H54 (cell line): ENCODE measurements at places on chromosomes 11 and 22.

GRCh38 chr22:43293259-43293654, 49.9 kb downstream of the SCUBE1 start:
- DNase-seq, result no peak

DNA sequence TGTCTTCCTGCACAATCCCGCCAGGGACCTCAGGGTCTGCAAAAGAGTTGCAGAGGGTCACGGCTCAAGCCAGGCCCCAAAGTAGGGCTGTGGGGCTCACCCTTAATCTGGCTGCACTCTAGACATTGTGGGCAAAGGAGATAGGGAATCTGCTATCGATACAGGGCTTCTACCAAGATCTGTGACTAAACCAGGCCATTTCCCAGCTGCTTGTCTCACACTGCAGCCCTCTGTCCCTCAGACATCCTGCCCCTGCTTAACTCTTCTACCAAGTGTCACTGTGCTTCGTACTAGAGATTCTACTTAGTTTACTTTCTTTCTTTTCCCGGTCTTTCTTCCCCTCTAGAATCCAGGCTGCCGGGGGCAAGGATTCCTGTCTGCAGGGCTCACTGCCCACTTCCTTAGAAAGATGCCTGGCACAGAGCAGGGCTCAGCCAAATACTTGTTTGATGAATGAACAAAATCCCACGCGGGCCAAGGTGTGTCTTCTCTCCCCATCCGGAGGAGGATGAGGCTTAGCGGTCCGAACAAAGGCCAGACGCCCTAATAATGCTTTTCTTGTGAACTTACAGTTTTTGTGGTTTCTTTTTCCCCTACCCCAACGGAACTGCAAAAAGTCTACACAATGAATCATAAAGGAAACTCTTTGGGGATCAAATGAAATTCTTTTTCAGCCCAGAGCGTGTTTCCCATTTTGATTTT, 61.3 kb upstream of the ANO1 start:
- peak; percentile 75 for DNase-seq

DNA sequence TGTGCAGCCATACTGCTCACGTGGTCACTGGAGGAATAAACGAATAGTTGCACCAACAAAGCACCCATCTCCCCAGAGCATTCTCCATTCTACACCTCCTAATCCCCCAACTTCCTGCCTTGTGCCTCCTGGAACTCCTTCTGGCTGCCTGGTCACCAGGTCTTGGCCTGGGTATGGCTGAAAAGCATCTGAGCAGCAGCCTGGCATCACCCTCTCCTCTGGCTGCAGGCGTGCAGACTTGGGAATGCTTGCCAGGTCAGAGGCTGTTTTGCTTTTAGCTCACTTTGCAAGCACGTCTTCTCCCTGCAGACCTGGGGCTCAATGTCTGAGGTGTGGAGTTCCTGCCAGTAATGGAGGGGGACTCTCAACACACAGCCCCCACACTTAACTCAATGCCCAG, 33.3 kb upstream of the KCNJ11 start:
- no peak for DNase-seq

- DNase-seq, result no peak
Observed at GRCh38 chr22:30371981-30372380, 15.2 kb downstream of the CCDC157 start.

DNA sequence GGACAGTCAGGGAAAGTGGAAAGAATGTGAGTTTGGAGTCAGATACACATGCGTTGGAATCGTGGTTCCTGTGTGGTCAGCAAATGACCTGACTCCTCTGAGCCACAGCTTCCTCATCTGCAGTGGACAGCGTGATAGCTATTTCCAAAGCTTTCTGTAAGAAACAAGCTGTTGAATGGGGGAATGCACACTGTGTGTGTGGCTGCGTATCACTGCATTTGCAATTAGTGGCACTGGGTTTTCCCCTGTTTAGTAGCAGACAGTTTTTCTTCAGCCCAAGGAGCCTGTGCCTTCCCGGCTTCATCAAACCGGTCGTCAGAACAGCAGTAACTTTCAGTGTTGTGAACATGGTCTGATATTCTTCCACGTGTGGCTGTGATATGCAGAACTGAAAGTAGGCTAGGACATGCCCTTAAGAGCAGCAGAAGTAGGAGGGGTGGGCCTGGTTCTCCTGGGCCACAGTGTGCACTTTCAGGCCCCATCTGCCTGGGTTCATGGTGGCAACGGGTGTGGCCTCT, 121.5 kb downstream of the RRAS2 start:
- no peak for DNase-seq

DNA sequence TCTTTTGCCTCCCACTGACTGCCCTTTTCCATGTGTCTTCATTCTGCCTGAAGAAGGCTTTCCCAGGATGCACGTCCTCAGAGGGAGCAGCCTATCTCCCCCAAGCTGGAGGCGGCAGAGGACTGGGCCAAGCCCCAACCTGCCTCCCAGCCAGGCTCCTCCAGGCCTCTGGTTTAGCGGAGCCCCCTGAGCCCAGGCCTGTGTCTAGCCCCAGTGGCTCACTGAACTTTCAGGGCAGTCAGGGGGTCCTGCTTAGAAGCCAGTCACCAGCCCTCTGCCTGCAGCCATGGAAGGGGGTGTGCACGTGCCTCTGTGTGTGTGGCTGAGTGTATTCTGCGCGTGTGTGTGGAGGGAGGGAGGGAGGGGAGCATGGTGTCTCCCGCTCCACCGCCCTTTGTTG, 10.4 kb upstream of the GRK2 start:
- DNase-seq, result no peak

DNA sequence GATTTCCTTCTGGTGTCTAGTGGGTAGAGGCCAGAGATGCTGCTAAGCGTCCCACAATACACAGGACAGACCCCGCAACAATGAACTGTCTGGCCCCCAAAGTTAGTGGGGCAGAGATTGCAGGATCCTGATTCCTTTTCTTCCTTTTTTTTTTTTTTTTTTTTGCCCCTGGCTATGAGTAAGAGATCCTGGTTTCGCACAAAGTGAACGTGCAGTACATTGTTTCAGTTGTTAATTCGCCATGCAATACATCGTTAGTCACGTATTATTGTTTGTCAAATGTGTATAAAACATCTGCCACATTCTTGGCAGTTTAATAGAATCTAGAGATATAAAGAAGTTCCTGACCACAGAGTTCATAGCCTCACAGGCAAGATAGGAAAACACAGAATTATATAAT, 20.2 kb downstream of the ST3GAL4 start:
- DNase-seq, result no peak

DNA sequence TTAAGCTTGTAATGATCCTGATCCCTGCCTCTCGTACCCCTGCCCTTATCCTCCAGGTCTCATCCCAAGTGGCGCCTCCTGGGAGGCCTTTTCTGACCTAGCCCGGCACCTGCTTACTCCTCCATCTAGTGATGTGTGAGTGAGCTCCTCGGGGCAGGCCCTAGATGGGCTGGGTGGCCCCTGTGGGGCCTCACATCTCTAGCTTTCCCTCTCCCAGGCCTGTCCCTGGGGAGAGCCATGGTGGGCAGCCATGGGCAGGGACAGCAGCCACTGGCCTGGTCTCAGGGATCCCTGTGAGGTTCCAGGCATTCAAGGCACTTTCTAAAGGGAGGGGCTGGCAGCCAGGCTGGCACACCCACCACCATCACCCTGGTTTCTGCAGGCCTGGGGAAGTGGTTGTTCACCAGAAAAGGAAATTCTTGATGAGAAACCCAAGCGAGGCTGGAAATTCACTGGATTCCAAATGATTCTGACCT, 27.9 kb downstream of the GNAZ start:
- DNase-seq, result no peak

DNA sequence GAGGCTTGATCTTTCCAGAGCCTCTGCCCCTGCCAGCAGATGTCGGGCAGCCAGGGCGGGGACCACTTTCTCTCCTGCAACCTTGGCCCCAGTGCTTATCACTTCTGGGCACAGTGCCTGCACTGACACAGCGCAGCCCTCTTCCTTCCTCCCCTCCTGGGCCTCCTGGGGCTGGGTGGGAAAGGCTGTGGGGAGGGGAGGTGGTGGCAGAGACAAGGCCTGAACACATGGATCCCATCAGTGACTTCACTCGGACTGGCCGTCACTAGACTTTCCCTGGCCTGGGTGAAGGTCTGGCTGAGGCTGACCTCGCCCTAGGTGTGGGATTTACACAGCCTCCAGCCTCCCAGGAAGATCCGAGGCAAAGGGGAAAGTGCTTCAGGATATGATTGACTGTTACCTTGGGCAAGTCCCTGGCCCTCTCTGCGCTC, 68.1 kb downstream of the LRRC32 start:
- no peak for DNase-seq

DNA sequence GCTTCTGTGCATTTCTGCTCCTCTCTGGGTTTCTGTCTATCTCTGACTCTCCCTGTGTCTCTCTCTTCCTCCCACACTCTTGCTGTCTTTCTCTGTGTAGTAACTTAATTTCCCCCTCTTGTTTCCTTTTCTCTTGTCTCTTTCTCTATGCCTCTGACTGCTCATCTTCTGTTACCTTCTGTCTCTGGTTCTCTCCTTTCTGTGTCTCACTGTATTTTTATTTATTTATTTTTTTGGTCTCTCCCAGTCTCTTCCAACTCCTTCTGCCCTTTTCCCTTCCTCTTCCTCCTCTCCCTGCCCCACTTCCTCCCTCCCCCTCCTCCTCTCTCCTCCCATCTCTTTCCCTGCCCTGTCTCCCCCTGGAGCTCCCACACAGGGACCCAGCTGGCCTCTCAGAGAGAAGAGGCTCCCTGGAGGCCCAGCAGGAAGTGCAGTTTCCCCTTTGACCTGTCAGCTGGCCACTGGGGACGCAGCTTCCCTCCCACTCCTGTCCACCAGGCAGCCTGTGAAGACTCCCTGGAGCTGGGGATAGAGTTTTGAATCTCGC, 38.3 kb upstream of the MYH9 start:
- no peak for DNase-seq

DNA sequence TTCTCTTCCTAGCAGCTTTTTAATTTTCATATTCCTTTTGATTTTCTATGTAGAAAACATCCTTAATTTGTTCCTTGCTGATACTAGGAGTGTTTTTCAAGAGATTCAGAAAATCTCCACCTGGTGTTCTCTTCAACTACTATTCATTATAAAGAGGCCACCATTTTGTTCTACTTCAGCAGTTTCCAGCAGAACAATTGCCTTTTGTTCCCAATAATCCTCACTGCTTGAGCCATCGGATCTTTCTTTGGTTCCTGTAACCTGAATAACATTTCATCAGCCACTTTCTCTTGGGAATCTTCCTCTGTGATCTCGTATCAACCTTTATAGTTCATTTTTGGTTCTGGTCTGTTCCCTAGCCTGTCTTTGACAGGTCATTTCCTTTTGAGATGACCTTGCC, 1.8 kb upstream of the OR10A5 start:
- DNase-seq, result no peak

GRCh38 chr11:17498475-17498874, 21.8 kb upstream of the ABCC8 start:
- peak; percentile 49 for DNase-seq

- no peak for DNase-seq
Observed at GRCh38 chr11:44467931-44468330, 97.5 kb upstream of the CD82 start.

DNA sequence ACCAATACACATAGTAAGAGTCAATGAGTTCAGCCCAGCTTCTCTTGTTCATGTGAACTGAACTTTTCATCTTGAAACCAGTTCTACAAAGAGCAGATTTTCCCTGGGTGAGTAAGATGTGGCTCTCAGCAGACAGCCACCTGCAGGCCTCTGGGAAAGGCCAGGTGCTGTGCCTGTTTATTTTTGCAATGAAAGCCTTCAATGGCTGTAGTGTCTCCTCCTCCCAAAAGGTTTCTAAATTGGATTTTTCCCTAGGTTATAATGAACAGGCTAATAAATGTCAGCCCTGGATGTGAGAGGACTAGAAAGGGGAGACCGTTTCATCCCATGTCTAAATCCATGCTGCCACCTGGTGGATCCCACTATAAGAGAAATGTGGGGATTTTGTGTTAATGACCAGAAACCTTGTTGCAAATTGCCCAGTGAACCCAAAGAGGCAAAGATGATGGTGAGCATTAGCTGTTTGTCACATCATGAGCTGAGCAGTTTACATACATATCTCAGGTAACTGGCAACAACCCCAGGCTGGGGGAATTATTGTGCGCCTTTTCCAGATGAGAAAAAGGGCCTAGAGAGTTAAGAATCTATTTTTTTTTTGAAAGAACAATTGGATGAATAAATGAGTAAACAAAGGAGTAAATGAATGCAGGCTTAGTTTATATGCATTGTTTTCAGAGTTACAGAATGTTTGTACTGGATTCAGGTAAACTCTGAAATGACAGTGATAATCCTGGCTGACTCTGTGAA, 12.7 kb downstream of the C11orf91 start:
- DNase-seq, result peak; percentile 45

GRCh38 chr11:85672105-85672902, 7.4 kb upstream of the CREBZF start:
- DNase-seq, result no peak
